ENCODE measurements at places on chromosomes 5 and 9.

- DNase-seq = no peak
Observed at GRCh38 chr9:2285416-2286332, 270.5 kb downstream of the SMARCA2 start.

- DNase-seq = no peak
Observed at GRCh38 chr5:143820451-143820850, 8.5 kb downstream of the HMHB1 start.

- no peak for DNase-seq
Observed at GRCh38 chr9:117697046-117697445, 7.2 kb upstream of the TLR4 start.

- DNase-seq = no peak
Observed at GRCh38 chr9:33131790-33132772, 35.1 kb downstream of the B4GALT1 start.

DNA sequence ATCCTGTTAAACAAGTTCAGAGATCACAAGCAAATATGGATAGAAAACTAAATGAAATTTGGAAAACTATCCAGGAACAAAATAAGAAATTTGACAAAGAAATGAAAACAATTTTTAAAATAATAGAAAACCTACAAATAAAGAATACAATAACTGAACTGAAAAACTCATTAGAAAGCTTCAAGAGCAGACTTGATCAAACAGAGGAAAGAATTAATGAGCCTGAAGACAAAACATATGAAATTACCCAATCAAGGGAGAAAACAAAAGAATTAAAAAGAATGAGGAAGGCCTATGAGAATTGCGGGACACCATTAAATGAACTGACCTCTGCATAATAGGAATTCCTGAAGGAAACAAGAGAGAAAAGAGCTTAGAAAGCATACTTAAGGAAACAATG, 39.8 kb upstream of the TNPO1 start:
- no peak for DNase-seq

DNA sequence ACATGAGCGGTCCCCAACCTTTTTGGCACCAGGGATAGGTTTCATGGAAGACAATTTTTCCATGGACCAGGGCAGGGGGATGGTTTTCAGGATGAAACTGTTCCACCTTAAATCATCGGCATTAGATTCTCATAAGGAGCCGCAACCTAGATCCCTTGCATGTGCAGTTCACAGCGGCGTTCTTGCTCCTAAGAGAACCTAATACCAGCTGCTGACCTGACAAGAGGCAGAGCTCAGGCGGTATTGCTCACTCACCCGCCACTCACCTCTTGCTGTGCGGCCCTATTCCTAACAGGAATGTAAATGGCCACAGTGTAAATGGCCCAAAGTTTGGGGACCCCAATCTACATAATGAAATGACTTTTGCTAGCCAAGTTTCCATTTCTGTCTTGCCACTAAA, 3.1 kb upstream of the PLIN2 start:
- no peak for DNase-seq

Data from stimulated activated CD8-positive, alpha-beta memory T cell treated with anti-CD3 and anti-CD28 coated beads, Interleukin-2, amount 100 ng/mL, for 1 hour (primary cell).